ENCODE measurements at places on chromosomes 13 and 19.

DNA sequence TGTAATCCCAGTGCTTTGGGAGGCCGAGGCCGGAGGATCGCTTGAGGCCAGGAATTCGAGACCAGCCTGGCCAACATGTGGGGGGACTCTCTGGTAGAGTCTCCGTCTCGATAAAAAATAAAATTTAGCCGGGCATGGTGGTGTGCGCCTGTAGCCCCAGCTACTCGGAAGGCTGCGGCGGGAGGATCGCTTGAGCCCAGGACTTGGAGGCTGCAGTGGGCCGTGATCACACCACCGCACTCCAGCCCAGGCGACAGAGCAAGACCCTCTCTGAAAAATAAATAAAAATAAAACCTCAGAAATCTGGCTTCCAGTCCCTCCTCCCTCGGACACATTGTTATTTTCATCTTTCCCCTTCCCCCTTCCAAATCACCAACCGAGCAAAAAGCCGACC, 332 bp downstream of the IRGQ start:
- no peak for DNase-seq

DNA sequence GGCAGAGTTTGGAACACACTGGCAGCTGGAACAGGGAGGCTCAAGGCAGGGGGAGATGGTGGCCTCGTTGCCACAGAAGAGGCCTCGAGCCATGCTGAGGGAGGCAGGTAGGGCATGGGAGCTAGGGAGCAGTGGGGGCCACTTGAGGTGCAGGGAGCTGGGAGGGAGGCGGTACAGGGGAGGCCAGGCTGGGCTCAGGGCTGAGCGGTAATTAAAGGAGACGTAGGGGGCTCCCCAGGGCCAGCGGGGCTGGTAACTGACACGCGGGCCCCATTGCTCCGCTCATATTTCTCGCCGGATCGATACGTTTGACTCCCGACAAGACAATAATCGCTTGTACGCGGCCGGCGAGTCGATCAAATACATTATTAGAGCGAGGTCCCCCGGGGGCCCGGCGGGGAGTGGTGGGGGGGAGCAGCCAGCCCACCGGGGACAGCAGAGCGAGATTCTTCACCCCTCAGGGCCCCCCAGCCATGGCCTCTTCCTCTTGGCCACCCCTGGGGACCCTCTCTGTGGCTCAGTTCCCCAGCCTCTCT, 2.4 kb upstream of the POU2F2 start:
- no peak for DNase-seq

- peak; percentile 50 for DNase-seq
These were observed 5.1 kb upstream of the KRTDAP start for GRCh38 chr19:35495107-35496064.

DNA sequence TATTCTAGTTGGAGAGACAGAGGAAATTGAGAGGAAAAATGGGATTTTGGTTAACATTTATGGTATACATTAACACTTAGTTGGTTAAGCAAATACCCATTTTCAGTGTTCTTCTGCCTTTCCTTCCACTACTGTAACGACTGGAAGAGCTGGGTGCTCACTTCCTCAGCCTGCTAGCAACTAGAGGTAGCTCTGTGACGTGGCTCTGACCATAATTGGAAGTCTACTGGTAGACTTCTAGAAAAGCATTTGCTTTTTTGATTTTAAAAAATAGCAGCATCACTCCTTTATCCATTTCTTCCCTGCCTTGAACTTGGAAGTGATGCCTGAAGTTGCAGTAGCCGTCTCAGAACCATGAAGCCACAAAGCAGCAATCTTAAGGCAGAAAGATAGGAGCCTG, 15.9 kb downstream of the NHLRC3 start:
- no peak for DNase-seq

DNA sequence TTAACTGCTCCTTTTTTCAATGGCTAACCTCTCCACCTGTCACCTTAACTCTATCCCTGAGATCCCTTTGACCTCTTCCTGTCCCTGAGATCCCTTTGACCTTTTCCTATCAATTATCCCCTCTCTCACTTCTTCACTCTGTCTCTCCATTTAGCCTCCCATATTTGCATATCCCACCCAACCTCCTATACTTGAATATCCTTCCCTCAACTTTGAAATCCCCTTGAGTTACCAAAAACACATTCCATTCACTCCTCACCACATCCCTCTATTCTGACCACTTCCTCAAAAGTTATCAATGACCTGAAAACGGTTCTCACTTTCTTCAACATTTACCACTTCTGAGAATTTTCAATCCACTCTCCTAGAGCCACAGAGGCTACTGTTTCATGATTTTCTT, 3.0 kb downstream of the MYCBP2 start:
- DNase-seq, result no peak

GRCh38 chr19:56608274-56608964, 13.3 kb downstream of the ZNF71 start:
- no peak for DNase-seq

- DNase-seq, result no peak
These were observed 521.3 kb downstream of the UQCRFS1 start for GRCh38 chr19:28691683-28692082.

- no peak for DNase-seq
These were observed 4.9 kb downstream of the UBL3 start for GRCh38 chr13:29845440-29846056.

DNA sequence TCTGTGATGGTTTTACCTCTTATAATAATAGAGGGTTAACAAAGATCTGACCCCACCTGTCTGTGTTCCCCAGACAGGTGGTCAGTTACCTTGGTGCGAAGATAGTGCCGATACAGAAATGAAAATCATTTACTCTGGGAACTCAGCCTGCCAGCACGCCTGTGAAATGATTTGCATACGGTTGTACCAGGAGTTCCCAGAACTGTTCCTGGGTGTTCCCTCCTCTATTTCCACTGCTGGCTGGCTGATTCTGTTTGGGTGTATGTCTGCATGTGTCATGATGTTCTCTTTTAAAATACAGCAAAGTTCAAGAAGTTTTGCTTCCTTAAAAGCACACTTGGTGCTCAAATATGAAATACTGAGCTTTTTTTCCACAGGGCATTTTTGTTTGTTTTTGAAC, 527.1 kb downstream of the FGF9 start:
- DNase-seq, result no peak

- peak; percentile 15 for DNase-seq
These were observed 22.5 kb upstream of the ZNF429 start for GRCh38 chr19:21482863-21483276.

GRCh38 chr13:99577934-99578917, 77.0 kb downstream of the TM9SF2 start:
- peak; percentile 13 for DNase-seq

GRCh38 chr19:11450570-11451326, 15.3 kb downstream of the PRKCSH start:
- no peak for DNase-seq

DNA sequence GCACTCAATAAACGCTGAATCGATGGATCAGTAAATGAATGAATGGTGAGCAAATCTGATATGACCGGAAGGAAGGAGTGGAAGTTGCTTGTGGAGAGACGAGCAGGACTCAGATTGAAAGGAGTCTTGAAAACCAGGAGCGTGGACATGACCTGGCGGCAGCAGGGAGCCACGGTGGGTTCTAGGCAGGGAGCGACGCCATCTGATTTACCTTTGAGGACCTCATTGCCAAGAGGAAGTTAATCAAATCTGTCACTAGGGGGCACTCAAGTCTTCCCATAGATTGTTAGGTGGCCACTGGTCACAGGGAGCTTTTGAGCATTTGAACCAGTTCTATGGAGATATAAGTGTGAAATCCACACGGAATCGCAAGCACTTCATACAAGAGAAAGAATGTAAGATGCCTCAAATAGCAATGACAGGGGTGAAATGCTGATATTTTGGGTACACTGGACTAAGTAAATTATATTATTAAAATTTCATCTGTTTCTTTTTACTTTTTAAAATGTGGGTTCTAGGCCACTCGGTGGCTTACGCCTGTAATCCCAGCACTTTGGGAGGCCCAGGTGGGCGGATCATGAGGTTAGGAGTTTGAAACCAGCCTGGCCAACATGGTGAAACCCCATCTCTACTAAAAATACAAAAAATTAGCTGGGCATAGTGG, 9.2 kb upstream of the FBN3 start:
- DNase-seq, result peak; percentile 89

DNA sequence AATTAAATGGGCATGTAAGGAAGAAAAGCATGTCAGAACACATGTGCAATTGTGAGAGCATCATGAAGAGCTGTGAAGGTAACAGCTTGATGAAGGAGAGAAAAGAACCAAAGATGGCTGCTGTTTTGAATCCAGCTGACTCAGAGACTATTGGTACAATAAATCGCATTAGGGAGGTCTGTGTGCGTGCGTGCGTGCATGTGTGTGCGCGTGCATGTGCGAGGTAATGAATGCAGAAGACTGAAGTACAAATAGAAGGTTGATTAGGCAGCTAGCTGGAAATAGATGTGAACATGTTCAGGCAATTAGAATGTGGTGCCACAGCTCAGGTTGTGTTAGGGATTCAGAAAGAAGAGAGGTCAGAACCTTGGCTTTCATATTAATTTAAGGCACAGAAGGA, 440.5 kb downstream of the OXGR1 start:
- DNase-seq, result no peak

GRCh38 chr19:49631014-49631588, 8.8 kb downstream of the RRAS start:
- no peak for DNase-seq

GRCh38 chr13:74919914-74920313, 562.1 kb downstream of the TBC1D4 start:
- DNase-seq, result no peak

DNA sequence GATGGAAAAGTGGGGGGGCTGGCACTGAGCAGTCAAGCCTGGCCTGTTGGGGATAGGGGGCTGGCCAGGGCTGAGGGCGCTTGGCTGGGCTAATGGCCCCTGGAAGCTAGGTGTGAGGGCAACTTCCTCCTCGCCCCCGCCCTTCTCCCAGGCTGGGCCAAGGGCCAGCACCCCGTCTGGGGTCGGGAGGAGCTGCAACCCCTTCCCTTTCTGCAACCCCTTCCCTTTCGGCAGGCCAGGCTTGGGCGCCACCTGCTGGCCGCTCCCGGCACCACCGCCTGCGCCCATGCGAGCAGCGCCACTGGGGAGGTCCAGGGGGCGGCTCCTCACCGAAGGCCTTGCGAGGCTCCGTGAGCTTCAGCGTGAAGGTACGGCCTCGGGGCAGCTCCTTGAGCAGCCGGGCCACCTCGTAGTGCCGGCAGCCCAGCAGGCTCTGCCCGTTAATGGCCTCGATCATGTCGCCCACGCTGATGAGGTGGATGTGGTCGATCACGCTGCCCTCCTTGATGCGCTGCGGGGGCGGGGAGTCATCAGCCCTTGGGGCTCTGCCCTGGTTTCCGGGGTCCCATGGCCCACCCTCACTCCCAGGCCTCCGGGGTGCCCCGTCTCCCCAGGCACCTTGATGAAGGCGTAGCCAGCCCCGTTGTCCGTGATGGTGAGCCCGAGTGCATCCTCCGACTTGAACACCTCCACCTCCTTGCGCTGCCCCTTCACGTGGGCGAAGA, 5.0 kb upstream of the PTGER1 start:
- no peak for DNase-seq

DNA sequence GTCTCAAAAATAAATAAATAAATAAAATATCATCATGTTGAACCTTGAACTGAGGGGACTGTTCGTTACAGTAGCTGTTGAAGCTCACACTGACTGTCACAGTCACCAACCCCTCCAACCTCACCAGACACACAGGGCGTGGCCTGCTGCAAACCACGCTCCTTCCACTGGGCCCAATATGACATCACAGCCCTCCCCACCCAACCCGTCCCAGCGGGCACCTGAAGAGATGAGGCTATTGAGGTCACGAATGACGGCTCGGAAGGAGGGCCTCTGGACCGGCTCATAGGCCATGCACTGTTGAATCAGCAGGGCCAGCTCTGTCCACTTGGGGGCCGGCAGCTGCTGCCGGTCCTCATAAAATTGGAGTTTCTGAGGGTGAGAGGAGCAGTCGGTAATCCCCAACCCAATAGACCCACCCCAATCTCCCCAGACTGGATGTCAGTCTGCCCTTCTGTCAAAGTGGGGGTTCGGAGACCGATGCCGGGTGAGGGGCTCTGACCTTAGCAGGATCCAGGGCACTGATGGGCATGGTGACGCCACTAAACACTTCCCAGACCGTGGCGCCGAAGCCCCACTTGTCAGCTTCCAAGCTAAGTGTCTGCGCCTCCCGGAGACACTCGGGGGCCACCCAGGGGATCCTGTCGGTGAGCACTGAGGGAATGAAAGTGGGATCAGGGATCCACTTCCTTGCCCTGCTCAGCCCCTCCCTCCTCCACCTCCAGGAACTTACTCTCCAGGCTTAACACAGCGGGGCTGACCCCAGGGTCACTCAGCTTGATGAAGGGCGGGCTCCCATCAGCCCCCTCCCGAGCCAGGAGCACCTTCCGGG, 13.2 kb downstream of the JAK3 start:
- no peak for DNase-seq

DNA sequence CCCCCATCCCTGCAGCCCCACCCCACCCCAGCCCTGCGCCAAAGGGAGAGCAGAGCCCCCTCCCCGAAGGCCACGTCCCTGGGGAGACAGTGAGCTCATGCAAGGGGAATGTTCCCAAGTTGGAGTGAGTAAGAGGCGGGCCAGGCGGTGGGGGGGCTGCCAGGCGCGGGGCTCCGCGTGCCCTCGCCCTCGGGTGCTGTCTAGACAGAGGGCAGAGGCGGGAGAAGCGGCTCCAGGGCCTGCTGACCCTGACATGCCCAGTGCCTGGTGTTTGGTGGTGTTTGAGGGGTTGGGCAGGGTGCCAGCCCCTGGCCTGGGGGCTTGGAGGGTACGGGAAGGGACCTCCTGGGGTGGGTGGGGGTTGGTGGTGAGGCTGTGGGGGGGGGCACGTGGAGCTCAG, 1.0 kb downstream of the FSTL3 start:
- DNase-seq, result no peak

DNA sequence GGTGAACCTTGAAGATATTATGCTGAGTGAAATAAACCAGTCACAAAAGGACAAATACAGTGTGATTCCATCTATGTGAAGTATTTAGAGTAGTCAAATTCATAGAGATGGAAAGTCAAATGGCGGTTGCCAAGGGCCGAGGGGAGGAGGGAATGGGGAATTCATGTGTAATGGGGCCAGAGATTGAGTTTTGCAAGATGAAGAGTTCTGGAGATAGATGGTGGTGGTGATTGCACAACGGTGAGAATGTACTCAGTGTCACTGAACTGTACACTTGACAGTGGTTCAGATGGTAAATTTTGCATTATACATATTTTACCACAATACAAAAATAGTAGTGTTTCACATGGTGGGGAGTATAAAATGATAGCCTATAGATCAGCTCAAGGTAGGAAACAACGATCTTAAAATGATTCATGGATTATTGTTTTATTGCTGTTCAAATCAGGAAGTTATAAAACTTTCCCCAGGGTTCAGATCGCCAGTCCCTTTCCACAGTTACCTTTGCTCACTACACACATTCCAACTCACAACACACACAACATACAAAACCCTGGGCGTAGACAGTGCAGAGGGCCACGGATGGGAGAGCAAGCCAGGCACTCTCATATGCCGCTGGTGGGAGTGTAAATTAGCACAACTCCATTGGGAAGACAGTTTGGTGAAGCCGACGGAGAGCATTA, 219.9 kb downstream of the ZIC5 start:
- DNase-seq, result no peak

- no peak for DNase-seq
These were observed 692 bp downstream of the ZNF234 start for GRCh38 chr19:44142059-44142433.

All from NCI-H1694 (cell line).